ENCODE measurements at places on chromosomes 3 and 15.

DNA sequence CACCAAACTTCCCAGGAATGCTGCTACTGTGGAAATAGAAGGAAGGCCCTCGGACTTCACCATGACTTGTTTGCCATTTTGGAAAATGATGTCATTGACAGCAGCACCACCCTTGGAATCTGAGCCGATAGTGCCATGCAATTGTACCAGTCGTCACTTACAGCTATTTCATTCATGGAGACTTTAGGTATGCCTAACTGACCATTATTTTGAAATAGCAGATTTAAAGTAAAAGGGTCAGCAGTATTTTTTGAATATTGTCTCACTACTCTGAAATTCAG is 66.0 kb upstream of the ARL8B start:
- DNase-seq, result no peak

GRCh38 chr3:172227340-172228035 is 188.1 kb downstream of the FNDC3B start:
- no peak for DNase-seq

GRCh38 chr15:53511175-53511574 is 248.3 kb downstream of the WDR72 start:
- DNase-seq, result no peak

DNA sequence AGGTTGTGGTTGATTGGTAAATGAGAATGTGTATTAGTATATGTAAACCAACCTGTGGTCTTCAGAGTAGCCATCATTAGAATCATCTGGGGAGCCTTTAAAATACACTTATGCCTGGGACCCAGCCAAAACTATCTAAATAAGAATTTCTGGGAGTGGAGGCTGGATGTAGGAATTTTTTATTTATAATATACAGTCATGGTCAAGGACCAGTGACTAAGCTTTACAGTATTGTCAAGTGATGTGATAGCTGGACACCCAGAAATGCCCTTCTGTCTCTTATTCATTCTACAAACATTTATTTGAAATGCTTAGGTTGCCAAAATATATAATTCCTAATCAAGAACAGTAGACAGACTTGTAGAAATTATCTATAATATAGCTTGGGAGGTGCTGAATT is 132.2 kb downstream of the MBNL1 start:
- DNase-seq, result no peak

DNA sequence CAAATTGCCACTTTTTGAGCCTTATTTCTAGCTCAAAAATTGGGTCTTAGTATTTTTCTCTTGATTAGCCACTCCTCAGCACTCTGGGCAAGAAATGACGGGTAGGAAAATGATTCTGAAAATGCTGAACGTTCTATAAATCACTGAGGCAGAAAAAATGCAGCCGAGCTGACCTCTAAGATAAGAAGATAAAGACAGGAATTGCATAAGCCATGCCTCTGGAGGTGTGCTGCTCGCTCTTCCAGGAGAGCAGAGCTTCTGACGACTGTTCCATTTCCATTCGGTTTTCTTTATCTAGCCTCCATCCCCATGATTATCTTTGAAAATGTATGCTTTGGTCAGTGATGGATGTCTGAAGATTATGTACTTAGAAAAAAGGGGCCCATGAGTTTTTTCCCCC is 558.8 kb upstream of the ADAMTS9 start:
- no peak for DNase-seq

- no peak for DNase-seq
Observed at GRCh38 chr15:98719137-98719740, 70.9 kb downstream of the IGF1R start.

- peak; percentile 81 for DNase-seq
Observed at GRCh38 chr15:73930371-73930770, 4.1 kb downstream of the LOXL1 start.

GRCh38 chr3:117184574-117184973 is 475.0 kb downstream of the TUSC7 start:
- no peak for DNase-seq

DNA sequence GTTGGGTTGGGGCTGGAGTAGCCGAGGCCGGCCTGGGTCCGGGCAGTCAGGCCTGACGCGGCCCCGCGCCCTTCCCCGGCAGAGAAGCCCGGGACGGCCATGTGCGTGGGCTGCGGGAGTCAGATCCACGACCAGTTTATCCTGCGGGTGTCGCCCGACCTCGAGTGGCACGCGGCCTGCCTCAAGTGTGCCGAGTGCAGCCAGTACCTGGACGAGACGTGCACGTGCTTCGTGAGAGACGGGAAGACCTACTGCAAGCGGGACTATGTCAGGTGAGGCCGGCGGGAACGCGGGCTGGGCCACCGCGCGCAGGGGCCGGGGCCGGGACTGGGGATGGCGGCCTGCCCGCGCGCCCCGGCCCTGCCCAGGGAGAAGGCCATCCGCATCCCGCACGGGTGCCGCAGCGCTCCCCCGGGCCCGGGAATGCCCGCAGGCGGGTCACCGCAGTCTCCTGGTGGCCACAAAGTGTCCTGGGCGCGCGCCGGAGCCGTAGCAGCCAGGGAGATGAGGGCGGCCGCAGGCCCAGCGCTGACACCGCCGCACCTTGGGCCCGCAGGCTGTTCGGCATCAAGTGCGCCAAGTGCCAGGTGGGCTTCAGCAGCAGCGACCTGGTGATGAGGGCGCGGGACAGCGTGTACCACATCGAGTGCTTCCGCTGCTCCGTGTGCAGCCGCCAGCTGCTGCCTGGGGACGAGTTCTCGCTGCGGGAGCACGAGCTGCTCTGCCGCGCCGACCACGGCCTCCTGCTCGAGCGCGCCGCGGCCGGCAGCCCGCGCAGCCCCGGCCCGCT is 1.3 kb downstream of the ISL2 start:
- no peak for DNase-seq

GRCh38 chr15:61613729-61614128 is 384.6 kb upstream of the RORA start:
- DNase-seq, result no peak

- no peak for DNase-seq
Observed at GRCh38 chr15:55661428-55661827, 73.3 kb upstream of the PYGO1 start.

- DNase-seq, result no peak
Observed at GRCh38 chr3:35385271-35385670, 254.1 kb upstream of the ARPP21 start.

DNA sequence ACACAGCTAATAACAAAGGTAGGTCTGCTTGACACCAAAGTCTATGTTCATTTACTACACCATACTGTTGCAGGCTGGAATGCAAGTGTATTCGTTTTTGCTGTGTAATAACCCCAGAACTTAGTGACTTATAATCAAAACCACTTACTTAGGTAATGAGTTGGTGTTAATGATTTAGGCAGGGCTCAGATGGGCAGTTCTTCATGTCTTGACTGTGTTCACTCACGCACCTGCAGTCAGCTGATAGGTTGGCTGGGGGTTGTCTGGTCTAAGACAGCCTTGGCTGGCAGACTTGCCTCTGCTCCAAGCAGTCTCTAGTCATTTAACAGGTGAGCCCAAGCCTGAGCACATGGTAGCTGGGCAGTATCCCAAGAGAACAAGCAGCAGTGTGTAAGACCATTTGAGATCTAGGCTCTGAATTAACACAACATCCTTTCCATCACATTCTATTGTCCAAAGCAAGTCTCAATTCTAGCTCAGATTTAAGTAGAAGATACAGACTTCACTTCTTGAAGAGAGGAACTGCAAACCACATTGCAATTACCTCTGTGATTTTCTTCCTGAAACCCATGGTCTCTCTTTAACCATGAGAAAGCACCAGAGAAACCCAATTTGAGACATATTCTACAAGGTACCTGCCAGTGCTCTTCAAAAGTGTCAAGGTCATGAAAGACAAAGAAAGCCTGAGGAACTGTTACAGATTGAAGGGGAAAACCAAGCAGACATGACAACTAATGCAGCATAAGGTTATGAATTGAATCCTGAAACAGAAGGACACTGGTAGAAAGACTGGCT is 13.3 kb upstream of the DCLK3 start:
- no peak for DNase-seq

DNA sequence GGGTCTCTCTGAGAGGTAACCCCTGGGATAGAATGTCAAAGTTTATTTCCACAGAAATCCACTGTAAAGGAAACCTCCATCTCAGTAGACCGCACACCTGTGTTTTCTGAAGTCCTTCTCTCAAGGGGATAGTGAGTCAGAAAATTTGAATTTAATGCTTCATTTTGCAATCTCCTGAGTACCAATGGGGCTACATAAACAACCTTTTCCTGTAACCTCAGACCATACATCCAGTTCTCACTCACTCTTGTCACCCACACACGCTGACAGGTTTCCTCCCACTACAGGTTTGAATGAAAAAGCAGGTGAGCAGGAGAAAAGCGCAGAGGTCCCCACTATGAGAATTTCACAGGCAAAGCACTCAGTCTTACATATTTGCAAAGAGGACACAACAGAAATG is 165.3 kb upstream of the MCTP2 start:
- no peak for DNase-seq

DNA sequence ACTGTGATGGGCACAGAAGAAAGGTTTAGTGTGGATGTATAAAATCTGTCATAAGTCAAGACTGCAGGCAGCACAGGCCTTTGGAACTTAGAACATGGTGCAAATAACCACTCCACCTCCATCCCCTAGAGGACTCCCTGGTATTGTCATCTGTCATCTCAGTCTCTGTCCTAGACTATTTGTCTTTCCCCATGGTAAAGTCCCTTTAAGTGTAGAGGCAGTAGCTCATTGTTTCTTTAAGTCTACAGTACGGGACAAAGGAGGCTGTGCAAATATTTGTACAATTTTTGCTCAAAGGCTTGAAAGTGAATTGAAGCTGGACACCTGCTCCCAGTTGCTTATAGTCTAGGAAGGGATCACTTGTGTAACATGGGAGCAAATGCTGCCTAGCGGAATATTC is 3.2 kb upstream of the PXYLP1 start:
- no peak for DNase-seq

- DNase-seq, result no peak
Observed at GRCh38 chr3:33665294-33665693, 52.8 kb downstream of the CLASP2 start.

DNA sequence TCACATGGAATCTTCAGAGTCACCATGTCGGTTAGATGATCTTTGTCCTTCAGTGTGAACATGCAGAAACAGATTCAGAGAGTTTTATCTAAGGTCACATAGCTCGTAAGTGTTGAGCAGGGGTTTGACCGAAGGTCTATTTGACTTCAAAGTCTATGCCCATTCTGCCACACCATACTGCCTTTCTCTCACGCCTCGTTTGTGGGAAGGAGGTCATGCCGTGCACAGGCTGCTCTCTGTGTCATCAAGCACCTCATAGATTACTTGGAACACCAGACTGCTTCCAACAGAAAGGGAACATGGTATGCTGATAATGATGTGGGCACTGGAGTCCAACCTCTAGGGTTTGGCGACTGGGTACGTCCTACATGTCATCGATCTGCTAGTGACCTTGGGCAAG is 128.8 kb downstream of the SV2B start:
- DNase-seq, result no peak

GRCh38 chr3:11136830-11137626 is 17.3 kb upstream of the HRH1 start:
- peak; percentile 71 for DNase-seq

DNA sequence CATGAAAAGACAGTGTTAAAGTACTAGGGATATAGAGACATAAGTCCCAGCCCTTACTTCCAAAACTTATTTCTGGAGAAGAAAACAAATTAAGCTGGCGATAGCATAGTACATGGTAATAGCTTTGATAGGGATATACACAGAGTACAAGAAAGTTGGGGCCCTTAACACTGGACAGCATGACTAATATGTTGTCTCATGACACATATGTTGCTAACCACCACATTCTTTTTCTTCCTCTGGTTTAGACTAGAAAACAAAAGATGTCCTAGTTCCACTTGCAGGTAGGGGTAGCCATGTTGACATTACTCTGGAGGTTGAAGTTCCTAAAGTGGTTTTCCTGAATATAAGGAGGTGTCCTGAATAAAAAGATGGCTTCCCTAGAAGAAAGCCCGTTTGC is 75.3 kb downstream of the RFX7 start:
- no peak for DNase-seq

DNA sequence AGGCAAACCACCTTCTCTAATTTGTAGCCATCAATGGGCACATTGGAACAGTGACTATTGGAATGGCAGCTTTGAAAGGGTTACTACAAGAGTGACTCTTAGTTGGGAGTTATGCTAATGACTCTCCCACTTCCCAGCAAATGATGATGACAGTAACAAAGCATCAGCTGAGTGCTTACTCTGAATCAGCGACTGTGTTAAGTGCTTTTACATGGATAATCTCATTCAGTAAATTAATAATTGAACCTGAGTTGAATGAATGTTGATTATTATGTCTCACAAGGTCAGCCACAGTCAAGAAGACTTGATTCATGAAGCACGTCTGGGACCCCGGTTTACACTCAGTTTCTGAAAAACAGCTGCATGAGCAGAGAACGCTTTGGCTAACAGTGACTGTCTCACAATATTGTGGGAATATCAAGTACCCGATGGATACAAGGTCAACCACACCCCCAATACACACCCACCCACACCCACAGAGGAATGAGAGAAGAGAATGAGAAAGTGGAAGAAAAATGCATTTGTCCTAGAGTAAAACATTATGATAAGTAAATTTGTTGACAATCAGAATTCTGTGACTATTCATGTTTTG is 242.0 kb upstream of the FEZF2 start:
- no peak for DNase-seq

DNA sequence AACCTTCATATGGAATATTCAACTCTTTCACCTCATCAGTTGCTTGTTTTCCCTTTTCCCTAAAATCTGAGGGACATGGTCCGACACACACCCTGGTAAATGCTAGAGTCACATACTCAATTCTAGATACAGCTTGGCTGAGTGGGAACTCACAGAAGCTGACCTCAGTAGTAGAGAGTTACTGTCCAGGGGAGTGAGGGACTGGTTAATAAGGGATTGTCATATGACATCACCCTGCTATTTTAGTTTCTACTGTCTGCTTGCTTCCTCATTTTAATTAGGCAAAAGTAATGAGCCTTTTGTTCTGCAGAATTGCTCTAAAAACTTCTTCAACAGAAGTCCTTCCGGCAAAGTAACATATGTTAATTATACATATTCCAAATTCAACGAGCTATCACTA is 244.5 kb downstream of the ZIC4 start:
- DNase-seq, result no peak

GRCh38 chr15:75168374-75168773 is 33.3 kb upstream of the C15orf39 start:
- DNase-seq, result no peak

GRCh38 chr15:92294759-92295158 is 98.9 kb upstream of the ST8SIA2 start:
- DNase-seq, result no peak

GRCh38 chr3:176274161-176274560 is 923.1 kb downstream of the TBL1XR1 start:
- DNase-seq, result no peak

DNA sequence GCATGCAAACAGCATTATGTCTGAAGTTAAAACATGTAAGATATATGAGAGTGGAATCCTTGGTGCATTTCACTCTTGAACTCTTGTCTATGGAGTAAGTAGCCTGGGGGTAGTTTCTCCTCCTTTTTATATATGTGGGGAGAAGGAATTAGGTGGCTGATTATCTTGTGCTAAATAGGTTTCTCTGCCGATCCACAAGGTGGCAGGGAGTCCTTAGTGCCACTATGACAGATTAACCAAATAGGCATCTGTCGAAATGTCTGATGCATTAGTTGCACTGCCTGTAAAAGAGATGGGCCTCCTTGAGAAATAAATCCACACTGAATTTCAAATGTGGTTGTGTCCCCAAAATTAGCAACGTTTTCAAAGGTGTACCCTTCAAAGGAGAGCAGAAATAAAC is 170.1 kb downstream of the CNTN4 start:
- no peak for DNase-seq

GRCh38 chr3:45009868-45010267 is 16.2 kb upstream of the CLEC3B start:
- DNase-seq, result no peak
